SJSA1 (cell line): ENCODE measurements at places on chromosomes 7 and 10. TPM values are rescaled to one million over a fixed set of nuclear protein-coding genes. Genes with fewer than 3 reads are reported as not detected.
A peak's percentile ranks its signal among the peaks of the same experiment; 100 is the strongest.

DNA sequence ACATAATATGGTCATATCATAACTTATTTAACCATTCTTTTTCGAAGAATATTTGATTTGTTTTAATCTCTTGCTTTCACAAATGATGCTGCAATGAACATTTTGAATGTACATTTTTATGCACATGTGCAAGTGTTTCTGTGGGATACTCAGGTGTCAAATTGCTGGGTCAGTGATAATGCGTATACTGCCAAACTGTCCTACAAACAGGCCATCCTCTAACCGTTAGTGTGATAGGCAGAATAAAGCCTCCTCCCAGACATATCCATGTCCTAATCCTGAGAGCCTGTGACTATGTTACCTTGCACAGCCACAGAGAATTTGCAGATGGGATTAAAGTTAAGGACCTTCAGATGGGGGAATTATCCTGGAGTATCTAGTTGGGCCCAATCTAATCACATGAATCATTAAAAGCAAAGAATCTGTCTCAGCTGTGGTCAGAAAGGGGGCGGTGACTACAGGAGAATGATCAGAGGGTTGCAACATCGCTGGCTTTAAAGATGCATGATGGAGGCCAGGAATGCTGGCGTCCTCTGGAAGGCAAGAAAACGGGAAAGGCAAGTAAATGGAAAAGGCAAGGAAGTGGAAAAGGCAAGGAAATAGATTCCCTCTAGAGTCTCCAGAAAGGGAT lies 46.7 kb downstream of the FZD1 start:
- no peak for DNase-seq
- H3K27ac ChIP-seq: no peak overlapping the region
- no peaks in the 10 kb centered on the region; the same call in 1 of the 2 replicates for H3K27me3 ChIP-seq
- no peaks in the 10 kb centered on the region for H3K36me3 ChIP-seq
- no peaks in the 10 kb centered on the region for H3K4me1 ChIP-seq
- H3K4me3 ChIP-seq: no peak overlapping the region

GRCh38 chr7:94907811-94908322 lies 473 bp downstream of the PPP1R9A start:
- H3K27me3 ChIP-seq: peaks cover 64% of the 10 kb centered on the region
- no peak overlapping the region for H3K27ac ChIP-seq
- no peak for DNase-seq
- no peaks in the 10 kb centered on the region for H3K36me3 ChIP-seq

DNA sequence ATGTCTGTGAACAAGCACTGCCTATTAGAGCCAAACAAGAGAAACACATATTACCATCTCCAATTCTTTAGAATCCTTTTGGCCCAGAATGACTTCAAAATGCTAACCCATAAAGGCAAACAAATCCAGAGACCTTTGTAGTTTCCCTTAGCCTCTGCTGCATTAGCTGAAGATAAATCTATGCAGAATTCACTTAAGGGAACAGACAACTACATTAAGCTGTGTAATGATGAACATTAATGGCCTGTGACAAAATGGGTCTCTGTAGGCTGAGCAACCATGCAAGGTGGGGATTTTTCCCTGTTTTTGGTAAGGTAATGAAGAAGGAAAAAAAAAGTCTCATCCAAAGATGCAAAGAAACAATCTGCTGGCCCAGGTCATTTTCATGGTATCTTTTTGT lies 411.6 kb downstream of the EXOC4 start:
- no peak for DNase-seq
- no peaks in the 10 kb centered on the region for H3K27me3 ChIP-seq
- H3K36me3 ChIP-seq: no peaks in the 10 kb centered on the region

- no peak overlapping the region for H3K27ac ChIP-seq
- H3K4me3 ChIP-seq: no peak overlapping the region
- DNase-seq: no peak
- H3K36me3 ChIP-seq: no peaks in the 10 kb centered on the region
- H3K27me3 ChIP-seq: no peaks in the 10 kb centered on the region
Observed at GRCh38 chr7:35725280-35725680, 30.3 kb upstream of the HERPUD2 start.

- no peak for DNase-seq
- H3K36me3 ChIP-seq: peaks cover 52% of the 10 kb centered on the region
- no peak overlapping the region for H3K4me3 ChIP-seq
- no peaks in the 10 kb centered on the region for H3K4me1 ChIP-seq
- no peaks in the 10 kb centered on the region for H3K27me3 ChIP-seq
Observed at GRCh38 chr10:15262036-15262713, 93.7 kb upstream of the NMT2 start.

GRCh38 chr10:120719333-120719732 lies 131.8 kb upstream of the WDR11 start:
- no peak overlapping the region for H3K27ac ChIP-seq
- no peak for DNase-seq
- H3K4me3 ChIP-seq: no peak overlapping the region
- no peaks in the 10 kb centered on the region; the same call in 1 of the 2 replicates for H3K27me3 ChIP-seq
- H3K36me3 ChIP-seq: no peaks in the 10 kb centered on the region
- H3K4me1 ChIP-seq: no peaks in the 10 kb centered on the region

DNA sequence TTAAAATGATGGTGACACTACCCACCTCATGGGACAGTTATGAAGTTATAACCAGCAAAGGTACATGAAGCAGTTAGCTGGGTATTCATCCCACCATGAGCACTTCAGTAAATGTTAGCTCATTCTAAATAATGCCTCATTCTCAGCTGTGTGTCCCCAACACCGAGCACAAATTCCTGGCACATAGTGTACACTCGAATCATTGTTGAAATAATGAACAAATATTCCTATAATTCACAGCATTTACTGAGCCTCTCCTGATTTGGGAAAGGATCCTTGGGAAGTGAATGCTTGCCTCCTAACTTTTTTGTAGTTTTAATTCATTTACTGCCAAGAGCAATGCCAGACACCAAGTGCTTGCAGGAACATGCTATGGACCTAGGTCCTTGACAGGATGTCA lies 235.2 kb downstream of the DGKI start:
- no peaks in the 10 kb centered on the region for H3K4me1 ChIP-seq
- H3K36me3 ChIP-seq: no peaks in the 10 kb centered on the region
- no peak for DNase-seq
- no peak overlapping the region for H3K4me3 ChIP-seq
- H3K27ac ChIP-seq: no peak overlapping the region
- peaks cover 25% of the 10 kb centered on the region for H3K27me3 ChIP-seq

GRCh38 chr10:14820010-14820774 lies 17.6 kb downstream of the CDNF start:
- H3K4me1 ChIP-seq: peaks cover 13% of the 10 kb centered on the region
- DNase-seq: peak; percentile 79
- no peak overlapping the region for H3K4me3 ChIP-seq
- H3K36me3 ChIP-seq: no peaks in the 10 kb centered on the region
- peak overlapping the region; percentile 80 for H3K27ac ChIP-seq

DNA sequence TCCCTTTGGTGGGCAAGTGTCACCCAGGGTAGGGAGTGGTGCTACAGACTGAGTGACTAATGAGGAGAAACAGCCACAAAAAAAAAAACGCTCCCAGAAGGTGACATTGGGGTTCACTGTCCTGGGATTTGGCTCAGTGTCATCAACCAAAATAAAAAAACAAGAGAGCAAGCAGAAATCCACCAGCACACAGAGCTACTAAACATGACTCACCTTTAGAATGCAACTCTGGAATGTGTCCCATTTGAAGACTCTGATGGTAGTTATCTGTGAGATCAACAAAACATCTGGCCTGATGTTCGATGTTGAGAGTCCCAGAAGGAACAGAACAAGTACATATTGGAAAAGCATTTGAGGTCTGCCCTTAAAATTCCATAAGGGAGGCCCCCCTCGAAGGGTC lies 200.3 kb upstream of the LYZL2 start:
- peaks cover 3% of the 10 kb centered on the region; the same call in 1 of the 2 replicates for H3K4me1 ChIP-seq
- H3K27me3 ChIP-seq: no peaks in the 10 kb centered on the region
- H3K27ac ChIP-seq: no peak overlapping the region
- H3K4me3 ChIP-seq: no peak overlapping the region
- no peaks in the 10 kb centered on the region for H3K36me3 ChIP-seq

EPHA1 gene
- total RNA-seq: not detected in 2 replicates
